ENCODE measurements at places on chromosomes 13 and 19.

- DNase-seq: peak; percentile 30
Observed at GRCh38 chr13:91722267-91722884, 324.0 kb downstream of the GPC5 start.

DNA sequence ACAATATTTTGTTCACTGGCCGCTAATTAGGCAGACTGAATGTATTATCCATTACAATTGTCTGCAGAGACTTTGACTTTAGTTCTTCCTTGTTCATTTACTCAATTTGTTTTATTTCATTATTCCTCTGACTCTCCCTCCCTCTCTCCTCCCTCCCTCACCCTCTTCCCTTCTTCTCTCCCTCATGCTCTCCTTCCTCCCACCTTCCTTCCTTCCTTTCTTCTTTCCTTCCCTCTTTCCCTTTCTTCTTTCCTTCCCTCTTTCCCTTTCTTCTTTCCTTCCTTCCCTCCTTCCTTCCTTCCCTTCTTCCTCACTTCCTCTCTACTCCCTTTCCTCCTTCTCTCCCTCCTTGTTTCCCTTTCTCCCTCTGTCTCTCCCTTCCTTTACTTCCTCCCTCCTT is 1591.0 kb upstream of the SLC10A2 start:
- DNase-seq: no peak

DNA sequence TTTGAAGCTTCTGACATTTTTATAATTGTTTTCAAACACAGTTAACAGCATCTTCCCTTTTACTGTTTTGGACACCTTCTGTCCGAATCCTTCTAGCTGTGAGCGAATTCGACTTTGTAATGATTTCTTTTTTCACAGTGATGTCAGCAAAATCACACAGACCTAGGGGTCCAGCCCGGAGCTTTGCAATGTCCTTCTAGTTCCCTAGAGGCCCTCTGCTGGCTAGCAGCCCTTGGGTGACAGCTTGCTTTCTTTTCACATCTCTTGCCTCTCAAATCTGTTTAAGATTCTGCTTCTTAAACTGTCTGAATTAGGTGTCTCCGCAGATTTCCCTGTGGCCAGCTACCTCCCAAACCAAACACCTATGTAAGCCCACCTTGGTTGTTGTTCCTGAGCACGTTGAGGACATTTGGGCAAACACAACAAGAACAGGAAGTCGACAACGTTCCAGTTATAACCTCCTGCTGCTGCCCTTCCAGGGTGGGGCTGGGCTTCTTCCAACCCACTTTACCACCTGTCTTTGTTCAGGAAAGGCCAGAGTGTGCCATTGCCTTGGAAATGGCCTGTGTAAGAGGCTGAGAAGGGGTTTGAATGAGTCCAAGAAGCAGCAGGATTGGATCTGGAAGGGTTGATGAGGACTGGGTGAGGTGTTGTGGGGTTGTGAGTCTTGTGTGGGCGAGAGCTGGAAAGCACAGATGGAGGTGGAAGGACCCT is 123.1 kb downstream of the ATP8A2 start:
- DNase-seq: no peak

- DNase-seq: peak; percentile 37
Observed at GRCh38 chr13:76663592-76664335, 222.4 kb downstream of the KCTD12 start.

DNA sequence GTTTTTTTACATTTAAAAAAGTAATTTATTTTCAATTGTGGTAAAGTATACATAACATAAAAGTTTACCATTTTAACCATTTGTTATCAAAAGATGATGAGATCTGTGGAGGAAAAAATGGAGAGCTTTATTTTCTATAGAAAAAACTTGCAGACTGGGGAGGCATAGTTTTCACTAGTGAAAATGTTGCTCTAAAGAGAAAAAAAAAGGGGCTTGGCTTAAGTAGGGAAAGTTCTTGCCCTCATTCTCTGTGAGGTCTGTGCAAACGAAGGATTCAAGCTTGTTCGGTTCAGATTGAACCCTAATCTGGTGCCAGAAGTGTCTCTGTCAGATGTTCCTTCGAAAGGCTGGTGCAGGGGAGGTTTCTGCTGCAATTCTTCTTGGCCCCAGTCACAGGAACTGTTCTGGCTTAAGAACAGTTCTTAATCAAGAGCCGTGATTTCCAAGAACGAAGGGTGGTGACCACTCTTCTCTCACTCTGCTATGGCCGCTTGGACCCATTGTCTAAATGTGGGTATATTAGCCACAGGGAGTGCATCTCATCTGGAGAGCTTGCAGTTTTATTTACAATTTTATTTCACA is 42.1 kb downstream of the PCCA start:
- no peak for DNase-seq

GRCh38 chr19:54606230-54606629 is 12.8 kb downstream of the LILRA1 start:
- DNase-seq: peak; percentile 92

DNA sequence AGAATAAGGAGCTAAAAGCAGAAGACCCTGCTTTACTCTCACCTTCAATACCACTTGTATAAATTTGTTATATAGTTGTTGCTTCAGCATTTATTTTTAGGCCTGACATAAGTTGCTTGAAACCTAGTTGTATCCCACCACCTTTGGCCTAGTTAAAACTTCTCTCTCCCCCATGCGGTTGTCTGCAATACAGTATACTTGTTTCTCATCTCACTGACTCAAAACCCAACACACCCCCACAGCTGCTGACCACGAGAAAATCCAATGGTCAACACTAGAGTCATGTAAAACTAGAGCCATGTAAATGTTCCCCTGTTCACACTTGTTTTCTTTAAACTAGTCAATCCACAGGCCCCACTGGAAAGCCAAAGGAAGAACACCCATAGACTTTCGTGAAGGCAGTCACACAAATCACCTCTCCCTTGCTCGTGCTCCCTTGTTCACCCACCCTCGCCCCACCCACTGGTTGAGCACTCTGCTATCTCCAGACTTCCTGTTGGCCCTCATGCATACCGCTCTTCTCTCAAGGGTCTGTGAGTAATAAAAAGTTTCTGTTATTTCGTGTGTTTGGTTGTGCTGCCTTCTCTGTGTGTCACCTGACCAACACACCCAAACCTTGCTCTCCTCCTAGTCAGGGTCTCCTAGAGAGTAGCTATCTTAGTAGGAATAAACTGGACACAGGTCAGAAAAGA is 12.9 kb upstream of the CCDC169 start:
- DNase-seq: peak; percentile 7

DNA sequence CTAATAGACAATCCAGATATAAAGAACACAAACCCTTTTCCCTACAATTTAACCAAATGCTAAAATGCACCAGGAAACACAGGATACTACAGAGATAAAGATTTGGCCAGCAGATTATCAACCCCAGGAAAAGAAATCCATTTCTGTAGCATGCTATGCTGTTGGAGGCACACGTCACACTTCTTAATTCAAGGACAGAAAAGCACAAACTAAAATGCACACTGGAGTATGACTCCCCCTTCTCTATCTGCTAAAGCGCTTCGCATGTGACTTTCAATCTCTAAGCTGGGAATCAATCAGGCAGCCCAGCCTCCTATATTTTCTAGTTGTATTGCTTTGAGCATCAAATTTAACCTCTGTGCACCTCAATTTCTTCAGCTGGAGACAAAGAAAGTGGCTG is 22.2 kb downstream of the ABCC4 start:
- no peak for DNase-seq

DNA sequence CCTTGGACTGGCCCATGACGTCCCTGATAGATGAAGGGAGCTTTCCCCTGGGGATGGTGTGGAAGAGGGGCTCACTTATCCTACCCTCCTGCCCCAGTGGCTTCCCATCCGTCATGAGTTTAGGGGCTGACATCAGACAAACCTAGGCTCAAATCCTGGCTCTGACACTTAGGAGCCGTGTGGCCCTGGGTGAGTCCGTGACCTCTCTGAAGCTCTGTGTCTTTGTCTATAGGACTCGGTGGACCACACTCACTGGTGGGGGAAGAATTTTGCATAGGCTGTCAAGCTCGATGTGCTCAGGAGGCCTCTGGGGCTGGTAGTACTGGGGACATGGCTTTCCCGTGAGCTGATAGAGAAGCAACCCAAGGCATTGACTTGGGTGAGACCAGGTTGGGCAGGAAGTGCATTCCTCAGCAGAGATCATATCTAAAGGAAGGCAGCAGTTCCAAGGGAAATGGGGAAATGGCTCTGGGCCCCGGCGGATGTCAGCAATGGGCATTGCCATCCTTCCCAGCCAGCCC is 17.4 kb upstream of the AP1M2 start:
- peak; percentile 35 for DNase-seq

Data from suppressor macrophage treated with lipopolysaccharide for 4 hours (primary cell).